Epithelial cell of proximal tubule (primary cell): ENCODE measurements at places on chromosomes 16 and 17. TPM values are rescaled to one million over a fixed set of nuclear protein-coding genes. Genes with fewer than 3 reads are reported as not detected.

Gene PRSS21
- 0.87 and 4.6 TPM in 2 replicates for total RNA-seq

Gene KRT33A
- not detected in 2 replicates for total RNA-seq

Gene PRRT2
- total RNA-seq, result 0.35 TPM in 1 of 2 replicates, not detected in the other

Gene ITGA2B
- total RNA-seq, result 0.14 and 0.81 TPM in 2 replicates

Gene CD300LF
- not detected in 2 replicates for total RNA-seq

Gene CCL8
- not detected in 2 replicates for total RNA-seq
